ENCODE measurements at places on chromosomes 2 and 18.
A peak's percentile ranks its signal among the peaks of the same experiment; 100 is the strongest.

DNA sequence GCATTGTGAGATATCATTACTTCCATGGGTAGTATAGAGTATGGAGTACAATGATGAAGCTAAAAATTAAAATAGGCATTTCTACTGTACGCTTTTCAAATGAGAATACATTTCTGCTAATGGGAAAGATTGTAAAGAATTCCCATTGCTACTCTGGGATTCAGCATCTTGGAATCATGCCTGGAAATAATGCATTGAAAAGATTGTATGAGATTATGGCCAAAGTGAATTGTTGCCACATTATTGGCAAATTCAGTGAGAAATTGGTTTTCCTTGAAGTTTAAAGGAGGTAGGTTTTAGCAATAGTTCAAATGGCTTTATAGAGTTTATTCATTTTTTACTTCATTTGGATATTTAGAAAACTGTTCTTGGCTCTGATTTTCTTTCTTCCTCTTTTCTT lies 157.9 kb downstream of the GULP1 start:
- H3K27me3 ChIP-seq: peaks cover 4% of the 10 kb centered on the region
- no peak overlapping the region for H3K27ac ChIP-seq
- DNase-seq: no peak

DNA sequence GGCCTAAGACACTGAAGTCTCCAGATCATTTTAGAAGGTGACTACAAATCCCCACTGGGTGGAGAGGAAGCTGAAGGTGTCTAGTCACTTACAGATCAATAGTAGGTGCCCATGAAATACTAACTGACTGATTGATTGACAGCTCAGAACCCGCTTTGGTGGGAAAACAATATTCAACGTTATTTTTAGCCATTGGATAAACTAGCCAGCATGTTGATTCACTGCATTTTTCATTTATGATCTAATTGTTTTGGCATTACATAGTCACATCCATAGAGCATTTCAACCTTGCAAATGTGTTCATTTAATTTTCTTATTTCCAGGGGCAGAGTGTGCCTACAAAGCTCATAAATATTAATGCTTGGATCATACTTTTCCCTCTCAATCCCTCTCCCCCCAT lies 162.3 kb downstream of the MREG start:
- H3K27me3 ChIP-seq: no peaks in the 10 kb centered on the region
- DNase-seq: no peak
- no peak overlapping the region for H3K27ac ChIP-seq
- peaks cover under 1% of the 10 kb centered on the region for H3K4me1 ChIP-seq
- no peaks in the 10 kb centered on the region for H3K36me3 ChIP-seq
- no peak overlapping the region for H3K4me3 ChIP-seq

GRCh38 chr2:46416739-46417403 lies 62.5 kb upstream of the TMEM247 start:
- H3K4me3 ChIP-seq: no peak overlapping the region
- DNase-seq: no peak
- H3K4me1 ChIP-seq: no peaks in the 10 kb centered on the region
- peaks cover 4% of the 10 kb centered on the region for H3K36me3 ChIP-seq

DNA sequence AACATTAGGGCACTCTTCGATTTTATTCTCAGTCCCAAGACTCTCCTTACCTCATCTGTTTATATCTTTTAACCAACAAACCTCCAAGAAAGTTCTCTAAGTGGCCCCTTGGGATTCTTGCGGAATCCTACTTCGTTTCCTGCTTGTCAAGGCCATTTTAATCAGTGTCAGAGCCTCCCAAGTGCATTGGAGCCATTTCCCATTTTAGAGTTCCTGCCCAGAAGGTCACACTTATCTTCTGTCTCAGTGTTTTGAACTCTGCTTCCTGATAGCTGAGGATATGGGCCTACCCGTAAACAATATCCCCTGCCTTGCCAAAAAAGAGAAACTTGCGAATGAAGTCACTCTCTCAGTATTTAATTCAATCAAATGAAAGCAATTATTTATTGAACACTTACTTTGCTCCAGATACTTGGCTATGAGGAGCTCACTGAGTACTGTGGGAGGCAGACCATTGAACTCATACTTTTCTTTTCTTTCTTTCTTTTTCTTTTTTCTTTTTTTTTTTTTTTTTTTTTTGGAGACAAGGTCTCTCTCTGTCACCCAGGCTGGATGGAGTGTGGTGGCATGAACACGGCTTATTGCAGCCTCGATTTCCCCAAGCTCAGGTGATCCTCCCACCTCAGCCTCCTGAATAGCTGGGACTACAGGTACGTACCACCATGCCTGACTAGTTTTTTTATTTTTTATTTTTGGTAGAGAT lies 5.7 kb upstream of the NOSTRIN start:
- no peak overlapping the region for H3K27ac ChIP-seq
- H3K36me3 ChIP-seq: no peaks in the 10 kb centered on the region
- DNase-seq: no peak
- H3K27me3 ChIP-seq: no peaks in the 10 kb centered on the region
- no peak overlapping the region for H3K4me3 ChIP-seq

DNA sequence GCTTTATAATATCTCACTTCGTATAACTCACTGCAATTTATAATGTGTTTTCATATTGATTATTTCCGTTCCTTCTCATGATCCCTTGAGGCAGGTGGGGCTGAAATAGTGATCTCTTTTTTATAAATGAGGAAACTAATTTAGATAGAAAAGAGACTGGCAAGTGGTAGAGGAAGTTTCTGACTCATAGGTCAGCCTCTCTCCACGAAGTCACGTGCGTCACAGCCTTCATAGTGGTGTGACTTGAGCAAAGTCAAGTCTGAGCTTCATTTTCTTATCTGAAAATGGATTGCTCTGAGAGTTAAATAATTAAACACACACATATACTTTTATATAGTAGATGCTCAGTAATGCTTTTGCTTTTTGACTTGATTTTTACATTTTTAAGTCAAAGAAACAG lies 19.9 kb downstream of the ABCG5 start:
- no peaks in the 10 kb centered on the region for H3K36me3 ChIP-seq
- no peak overlapping the region for H3K27ac ChIP-seq
- H3K4me3 ChIP-seq: no peak overlapping the region
- DNase-seq: peak; percentile 47
- H3K27me3 ChIP-seq: peaks cover 14% of the 10 kb centered on the region

DNA sequence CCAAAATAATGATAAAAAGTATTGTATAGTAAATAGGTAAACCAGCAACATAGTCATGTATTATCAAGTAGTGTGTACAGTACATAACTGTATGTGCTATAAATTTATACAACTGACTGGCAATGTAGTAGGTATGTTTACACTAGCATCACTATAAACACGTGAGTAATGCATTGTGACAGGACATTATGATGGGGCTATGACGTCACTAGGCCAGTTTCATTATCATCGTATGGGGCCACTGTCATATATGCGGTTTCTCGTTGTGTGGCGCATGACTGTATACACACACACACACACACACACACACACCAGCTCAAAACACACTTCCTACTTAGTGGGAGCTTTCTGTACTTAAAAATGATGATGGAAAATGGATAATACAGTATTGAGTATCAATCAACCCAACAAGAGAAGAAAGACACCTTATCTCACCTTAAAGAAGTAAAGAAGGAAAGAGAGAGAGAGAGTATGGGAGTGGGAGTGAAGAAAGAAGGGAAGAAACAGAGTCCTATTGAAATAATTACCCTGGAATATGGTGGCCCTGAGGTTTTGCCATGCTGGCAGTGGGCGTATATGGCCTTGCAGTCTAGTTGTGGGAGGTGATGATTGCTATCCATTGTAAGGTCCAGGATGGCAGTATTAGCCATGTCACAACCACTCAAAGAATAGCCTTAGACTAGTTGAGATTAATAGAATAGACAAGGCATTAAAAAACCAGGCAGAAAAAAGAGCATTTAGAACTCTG lies 186.4 kb upstream of the ZNF521 start:
- H3K4me3 ChIP-seq: no peak overlapping the region
- DNase-seq: no peak
- H3K27me3 ChIP-seq: no peaks in the 10 kb centered on the region

- no peak overlapping the region for H3K27ac ChIP-seq
- H3K4me3 ChIP-seq: no peak overlapping the region
- DNase-seq: no peak
- peaks cover 6% of the 10 kb centered on the region for H3K27me3 ChIP-seq
- H3K4me1 ChIP-seq: no peaks in the 10 kb centered on the region
Observed at GRCh38 chr18:11500153-11501122, 109.0 kb upstream of the SLC35G4 start.

GRCh38 chr2:54814389-54815147 lies 91.1 kb downstream of the EML6 start:
- H3K36me3 ChIP-seq: no peaks in the 10 kb centered on the region
- H3K27ac ChIP-seq: no peak overlapping the region
- no peaks in the 10 kb centered on the region for H3K4me1 ChIP-seq
- DNase-seq: no peak

DNA sequence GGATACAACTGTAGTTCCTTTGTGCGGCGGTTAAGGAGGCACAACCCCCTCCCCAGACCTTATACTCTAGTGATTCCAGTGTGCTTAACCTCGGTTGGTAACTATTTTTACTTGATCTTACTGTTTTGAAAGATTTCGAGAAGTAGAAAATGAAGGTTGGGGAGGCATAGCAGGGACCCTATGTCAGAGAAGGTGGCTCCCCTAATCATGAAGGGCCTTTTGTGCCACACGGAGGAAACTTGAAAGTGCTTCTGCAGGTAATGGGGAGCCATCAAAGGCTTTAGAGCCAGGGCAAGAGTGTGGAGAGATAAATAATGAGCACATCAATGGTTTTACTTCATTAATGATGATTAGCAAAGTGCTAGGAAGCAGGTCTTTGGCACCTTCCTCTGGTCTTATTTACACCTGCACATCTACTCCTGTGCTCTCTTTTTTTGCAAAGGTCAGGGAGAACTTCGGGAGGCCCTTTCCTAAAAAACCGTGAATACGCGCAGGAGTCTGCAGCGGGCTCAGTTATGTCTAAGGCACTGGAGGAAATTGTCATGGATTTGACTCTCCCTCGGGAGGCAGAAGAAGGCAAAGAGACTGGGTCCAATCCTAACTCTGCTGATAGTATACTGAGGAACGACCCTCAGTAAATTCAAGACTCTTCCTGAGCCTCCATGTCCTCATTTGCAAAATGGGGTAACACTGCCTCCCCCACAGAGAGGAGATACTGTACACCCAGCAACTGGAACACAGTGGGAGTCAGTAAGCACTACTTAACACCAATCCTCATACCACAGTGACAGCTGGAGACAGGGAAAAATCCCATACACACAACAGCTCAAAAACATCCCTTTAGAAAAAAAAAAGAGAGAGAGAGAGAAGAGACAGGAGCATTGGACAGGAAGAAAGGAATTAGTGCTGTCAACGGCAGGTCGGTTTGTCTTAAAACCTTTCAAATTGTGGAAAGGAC lies 81.6 kb downstream of the DDX1 start:
- no peak for DNase-seq
- H3K27ac ChIP-seq: no peak overlapping the region
- no peaks in the 10 kb centered on the region for H3K36me3 ChIP-seq
- H3K4me3 ChIP-seq: no peak overlapping the region

DNA sequence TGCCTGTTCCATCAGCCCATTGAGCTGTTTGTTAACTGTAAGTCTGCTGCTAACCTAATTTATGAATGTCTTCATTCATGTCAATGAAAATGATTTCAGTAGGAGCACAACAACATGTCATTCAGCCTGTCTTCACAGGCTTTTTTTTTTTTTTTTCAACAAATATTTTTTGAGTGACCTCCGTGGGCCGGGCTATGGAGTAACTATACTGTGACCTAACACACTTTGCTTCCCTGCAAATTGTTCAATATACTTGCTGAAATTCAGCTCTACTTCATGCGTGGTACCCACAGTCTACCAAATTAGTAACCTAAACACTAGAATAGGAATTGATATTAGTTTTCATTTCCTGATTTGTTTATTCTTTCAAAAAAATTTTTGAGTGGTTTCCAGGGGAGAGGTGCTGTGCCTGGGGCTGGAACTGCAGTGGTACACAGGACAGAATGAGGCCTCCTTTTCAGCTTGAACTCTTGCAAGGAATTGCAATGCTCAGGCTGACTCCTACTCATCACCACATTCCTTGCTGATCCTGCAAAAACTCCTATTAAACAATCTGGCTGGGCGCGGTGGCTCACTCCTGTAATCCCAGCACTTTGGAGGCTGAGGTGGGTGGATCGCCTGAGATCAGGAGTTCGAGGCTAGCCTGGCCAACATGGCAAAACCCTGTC lies 87.1 kb downstream of the CDH20 start:
- H3K27ac ChIP-seq: no peak overlapping the region
- H3K4me3 ChIP-seq: no peak overlapping the region
- H3K27me3 ChIP-seq: no peaks in the 10 kb centered on the region

DNA sequence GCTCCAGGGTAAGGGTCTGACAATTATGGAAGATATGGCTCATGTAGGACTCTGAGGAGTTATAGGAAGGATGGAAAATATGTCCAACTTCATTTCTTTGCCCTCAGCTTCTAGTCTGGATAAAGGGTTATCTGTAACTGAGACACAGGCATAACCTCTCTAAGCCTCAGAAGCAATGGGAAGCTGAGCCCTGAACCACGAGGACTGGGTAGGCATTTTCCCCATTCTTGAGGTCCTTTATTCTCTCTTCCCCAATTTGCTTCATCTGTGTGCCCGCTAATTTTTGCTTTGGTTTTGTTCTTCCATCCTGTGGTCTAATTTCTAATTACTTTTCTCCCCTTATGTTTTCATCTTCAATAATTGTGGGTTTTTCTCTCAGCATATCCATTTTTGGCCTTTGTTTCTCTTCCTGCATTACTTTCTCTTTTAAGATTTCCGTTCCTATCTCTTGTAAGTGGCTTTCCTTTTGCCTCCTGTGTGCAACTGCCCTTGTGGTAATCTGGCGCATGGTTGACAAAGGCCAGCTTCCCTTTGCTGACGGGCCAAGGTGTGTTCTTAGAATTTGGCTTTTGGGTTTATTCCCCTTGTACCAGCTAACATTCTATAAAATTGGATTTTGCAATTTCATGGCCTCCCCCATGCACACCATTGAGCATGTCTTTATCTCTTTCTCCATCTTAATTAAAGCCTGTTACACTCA lies 343.8 kb downstream of the TXNL1 start:
- no peaks in the 10 kb centered on the region for H3K27me3 ChIP-seq
- no peak overlapping the region for H3K27ac ChIP-seq
- no peak overlapping the region for H3K4me3 ChIP-seq
- no peak for DNase-seq
- peaks cover 2% of the 10 kb centered on the region for H3K4me1 ChIP-seq

Data from activated naive CD4-positive, alpha-beta T cell treated with anti-CD3 and anti-CD28 coated beads for 36 hours (primary cell).